ENCODE measurements at places on chromosomes 3 and 15.

DNA sequence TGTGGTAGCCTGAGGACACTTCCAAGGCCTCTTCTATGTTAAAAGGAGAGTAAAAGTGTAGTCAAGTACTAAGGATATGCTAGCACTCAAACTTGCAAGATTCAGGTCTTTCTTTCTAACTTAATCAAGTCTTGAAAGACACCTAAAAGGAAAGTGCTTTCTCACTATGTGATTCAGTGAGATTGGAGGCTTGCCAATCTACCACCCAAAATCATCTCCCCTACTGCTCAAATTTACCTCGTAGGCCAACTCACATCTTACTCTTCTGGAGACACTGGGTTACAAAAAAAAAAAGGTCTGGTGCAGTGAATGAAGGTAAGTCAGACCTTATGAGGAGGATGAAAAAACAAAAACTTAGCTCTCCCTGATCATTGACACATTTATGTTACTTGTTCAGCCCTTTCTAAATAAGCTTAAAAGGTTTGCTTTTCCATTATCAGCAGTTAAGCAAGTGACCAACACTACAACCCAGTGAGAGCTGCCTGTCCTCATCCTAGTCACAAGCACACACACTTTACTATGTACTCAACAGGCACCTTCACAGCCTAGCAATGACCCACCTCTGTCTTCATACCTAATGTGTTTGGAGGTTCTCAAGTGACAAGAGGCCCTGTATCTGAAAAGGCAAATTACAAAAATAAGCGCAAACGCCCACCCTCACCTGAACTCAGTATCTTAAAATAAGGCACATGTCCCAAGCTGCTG, 19.6 kb downstream of the SUMF1 start:
- no peak for DNase-seq

- DNase-seq, result no peak
Observed at GRCh38 chr3:63727233-63727632, 74.8 kb downstream of the SNTN start.

DNA sequence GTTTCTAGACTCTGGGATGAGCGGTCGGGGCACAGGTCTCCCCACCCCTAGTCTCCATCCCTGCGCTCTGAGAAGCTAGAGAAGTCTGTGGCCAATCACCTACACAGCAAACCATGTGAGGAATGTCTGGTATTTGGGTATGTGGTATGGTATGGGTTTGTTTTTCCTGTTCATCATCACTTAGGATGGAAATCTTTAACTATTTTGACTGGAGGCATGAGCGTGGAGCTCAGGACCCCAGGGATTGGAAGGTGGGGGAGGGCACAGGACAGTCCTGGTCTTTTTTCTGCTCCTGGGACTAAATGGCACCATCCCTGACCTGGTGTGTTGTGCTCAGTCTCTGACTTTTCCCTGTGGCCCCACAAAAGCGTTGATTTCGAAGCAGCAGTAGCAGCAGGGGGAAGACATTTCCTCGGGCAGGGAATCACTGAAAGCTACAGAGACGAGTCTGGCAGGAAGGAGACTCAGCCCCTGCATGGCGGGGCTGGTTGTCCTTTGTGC, 191.7 kb upstream of the TPM1 start:
- DNase-seq, result no peak

GRCh38 chr15:76339305-76340197, 3.0 kb downstream of the ISL2 start:
- no peak for DNase-seq

DNA sequence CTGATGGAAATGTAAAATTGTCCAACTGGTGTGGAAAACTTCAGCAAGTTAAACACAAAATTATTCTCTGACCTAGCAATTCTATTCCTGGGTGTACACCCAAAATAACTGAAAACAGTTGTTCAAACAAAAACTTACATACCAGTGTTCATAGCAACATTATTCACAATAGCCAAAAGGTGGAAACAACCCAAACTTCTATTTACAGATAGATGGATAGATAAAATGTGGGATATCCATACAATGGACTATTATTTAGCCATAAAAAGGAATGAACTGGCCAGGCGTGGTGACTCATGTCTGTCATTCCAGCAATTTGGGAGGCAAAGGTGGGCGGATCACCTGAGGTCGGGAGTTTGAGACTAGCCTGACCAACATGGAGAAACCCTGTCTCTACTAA, 6.9 kb upstream of the VWA5B2 start:
- DNase-seq, result no peak

DNA sequence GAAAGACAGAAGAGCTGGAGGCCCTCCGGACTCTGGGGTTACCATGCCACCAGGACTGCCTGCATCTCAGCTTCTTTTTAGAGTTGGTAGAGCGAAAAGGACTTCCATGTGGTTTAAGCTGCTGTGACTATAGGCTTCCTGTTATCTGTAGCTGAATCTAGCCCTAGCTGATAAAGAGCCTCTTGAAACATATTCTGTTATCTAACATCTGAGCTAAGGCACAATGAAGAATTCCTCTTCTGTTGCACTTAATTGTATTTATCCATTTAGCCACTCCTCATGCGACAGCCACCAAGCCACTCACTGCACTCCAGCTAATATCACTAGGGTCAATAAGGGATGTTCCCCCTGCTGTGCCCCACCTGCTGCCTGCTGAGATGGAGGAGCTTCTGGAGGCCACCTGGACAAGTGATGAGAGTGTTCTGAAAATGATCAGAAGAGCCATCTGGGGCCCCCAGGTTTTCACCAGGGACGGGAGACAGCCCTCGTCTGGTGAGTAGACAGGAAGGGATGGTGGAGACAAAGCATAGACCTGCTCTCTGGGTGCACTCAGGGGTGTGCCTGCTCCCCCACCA, 94.6 kb upstream of the PLXNA1 start:
- peak; percentile 98 for DNase-seq

GRCh38 chr3:108736821-108737220, 20.4 kb downstream of the RETNLB start:
- no peak for DNase-seq
